NAMALWA (cell line): ENCODE measurements at places on chromosomes 7 and 10.

GRCh38 chr10:49008505-49009198, 69.0 kb upstream of the LRRC18 start:
- no peak for DNase-seq

DNA sequence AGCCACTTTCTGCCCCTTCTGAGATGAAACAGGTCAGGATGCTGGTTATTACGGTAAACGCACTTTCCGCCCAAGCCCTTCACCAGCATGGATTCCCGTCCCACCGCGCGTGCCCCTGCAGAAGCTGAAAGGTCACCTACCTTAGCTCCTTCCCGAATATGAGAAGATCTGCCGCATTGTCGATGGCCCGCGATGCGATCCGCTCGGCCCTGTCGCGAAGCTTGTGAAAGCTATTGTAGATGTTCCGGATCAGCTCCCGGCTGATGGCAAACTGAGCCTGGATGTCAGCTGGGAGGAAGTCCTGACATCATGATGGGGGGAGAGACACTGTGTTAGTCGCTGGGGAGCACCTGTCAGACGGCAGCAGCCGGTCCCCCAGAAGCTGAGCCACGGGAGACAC, 22.1 kb downstream of the NUDT1 start:
- DNase-seq: no peak

DNA sequence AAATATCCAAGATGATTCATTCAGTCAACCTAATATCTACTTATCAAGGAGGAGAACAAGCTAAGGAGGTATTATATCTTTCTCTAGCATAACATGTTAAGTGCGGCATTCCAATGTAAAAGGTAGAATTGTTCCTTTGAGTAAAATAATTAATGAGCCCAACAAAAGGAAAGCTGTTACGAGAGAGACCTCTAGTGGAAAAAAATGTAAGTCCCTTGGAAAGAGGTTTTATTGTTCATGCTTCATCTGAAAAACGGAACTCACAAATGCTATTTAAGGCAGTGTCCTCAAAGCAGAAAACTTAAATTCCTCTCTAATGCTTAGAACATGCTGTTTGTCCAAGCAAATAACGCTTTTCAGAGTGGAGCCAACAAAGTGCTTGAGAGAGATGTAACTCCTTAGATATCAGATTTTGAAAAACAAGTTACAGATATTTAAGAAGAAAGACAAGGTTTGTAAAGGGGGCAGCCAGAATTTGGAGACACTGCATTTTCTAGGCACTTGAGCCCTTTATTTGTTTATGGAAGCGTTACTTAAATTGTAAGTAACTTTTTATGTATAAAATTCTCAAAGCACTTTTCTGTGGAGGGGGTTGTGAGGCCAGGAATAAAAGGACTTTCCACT, 119.9 kb downstream of the TFEC start:
- DNase-seq: peak; percentile 75

GRCh38 chr7:66877577-66878300, 43.3 kb upstream of the TMEM248 start:
- DNase-seq: peak; percentile 23

GRCh38 chr10:126804396-126804795, 100.8 kb upstream of the DOCK1 start:
- DNase-seq: no peak

GRCh38 chr7:129609666-129610065, 1.9 kb upstream of the NRF1 start:
- DNase-seq: no peak

DNA sequence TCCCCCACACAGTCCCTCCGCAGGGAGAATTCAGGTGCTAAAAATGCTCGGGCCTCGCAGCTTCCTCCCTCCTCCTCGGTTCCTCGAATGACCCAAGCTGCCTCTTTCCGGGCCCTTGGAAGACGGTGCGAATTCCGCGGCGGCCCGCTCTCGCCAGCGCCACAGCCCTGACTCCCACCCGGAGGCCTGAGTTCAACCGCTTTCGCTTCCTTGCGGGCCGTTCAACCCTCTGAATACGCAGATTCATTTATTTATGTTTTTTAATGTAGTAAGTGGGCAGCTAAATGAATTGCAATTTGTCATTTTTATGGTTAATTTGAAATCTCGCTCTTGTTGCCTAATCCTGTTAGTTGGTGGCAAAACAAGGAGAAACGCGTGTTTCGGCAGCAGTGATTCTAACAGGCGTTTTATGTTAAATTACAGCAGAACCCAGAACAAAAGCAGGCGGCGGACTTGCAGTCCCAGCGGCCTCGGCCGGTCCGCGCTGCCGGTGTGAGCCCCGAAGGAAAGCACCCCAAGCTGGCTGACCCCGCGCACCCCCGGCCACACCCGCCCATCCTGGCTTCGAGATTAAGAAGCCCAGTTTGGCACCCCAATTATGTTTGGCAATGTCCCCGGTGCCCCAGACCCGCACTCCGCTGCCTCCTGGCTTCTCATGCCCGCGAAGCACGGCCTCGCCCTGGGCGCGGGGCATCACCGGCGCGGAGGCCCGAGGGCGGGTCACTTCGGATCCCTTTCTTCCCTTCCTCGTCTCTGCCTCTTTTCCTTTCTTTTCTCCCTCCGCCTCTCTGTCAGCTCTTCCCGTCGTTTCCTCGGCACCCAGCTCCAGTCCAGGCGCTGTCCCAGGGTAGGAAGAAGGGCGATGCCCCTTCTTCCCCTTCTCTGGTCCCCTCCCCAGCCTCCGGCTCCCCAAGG, 75.9 kb downstream of the INSIG1 start:
- DNase-seq: no peak

GRCh38 chr7:92313055-92313454, 67.3 kb downstream of the ANKIB1 start:
- DNase-seq: no peak

DNA sequence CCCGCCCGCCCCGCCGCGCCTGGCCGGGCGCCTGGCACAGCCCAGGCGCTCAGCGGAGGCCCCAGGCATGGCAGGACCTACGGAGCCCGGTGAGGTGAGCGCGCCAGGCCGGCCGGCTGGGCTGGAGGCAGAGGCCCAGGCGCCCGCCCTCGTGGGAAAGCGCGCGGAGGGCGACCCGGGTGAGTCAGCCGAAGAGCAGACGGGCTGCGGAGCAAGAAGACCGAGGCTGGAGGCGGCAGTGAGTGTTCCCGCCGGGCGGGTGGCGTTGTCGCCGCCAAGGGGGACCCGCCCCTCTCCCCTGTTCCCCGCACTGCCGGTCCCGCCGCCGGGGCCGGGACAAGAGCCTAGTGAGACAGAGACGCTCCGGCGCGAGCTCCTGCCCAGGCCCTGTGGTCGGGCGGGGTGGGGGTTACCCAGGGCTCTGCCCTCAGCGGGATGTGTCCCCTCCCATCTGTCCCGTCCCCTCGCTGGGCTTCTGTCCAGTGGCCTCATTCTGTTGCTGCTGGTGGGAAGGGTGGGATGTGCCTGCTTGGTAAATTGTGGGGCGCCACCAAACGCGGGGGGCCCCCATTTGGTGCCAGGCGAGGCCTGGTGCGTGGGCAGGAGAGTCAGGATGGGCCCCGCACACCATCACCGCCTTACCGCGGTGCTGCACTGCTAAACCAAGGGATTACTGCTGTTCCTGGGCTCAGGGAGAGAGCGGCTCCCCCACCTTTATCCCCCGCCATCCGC, 17.0 kb upstream of the NODAL start:
- no peak for DNase-seq

GRCh38 chr10:110057456-110057855, 49.7 kb downstream of the ADD3 start:
- no peak for DNase-seq

- DNase-seq: peak; percentile 80
Observed at GRCh38 chr7:7159063-7159658, 23.2 kb upstream of the C1GALT1 start.

DNA sequence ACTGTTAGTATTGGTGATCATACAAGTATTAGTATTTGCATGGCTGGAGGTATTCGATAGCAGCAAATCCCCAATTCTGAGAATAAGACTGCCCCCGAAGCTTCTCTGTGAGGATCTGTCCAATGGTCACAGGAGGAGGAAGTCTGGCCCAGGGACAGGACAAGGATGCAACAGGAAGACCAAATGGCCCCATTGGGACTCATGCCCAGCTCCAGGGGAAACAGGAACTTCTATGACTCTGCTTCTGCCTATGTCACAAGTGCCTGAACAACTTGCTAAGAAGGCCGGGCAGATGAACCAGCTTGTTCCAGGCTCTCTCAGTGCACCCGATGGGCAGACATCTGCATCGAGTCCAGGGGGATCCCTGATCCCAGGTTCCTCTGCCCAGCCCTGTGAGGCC, 172.0 kb upstream of the GRB10 start:
- DNase-seq: no peak

GRCh38 chr7:158716802-158717201, 12.2 kb upstream of the NCAPG2 start:
- DNase-seq: no peak

DNA sequence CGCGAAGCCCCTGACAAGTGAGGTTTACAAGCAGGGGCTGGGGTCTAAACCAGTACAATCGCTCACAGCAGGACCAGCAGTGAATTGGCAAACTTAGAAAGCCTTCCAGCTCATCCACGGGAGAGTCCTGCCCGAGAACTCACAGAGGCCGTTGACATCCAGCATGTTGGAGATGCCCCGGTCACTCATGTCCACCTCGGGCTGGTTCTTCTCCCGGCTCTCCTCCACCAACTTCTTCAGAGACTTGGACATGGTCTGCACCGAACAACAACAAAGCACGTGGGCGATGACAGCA, 447 bp downstream of the RSU1 start:
- no peak for DNase-seq

GRCh38 chr7:46461334-46461777, 540.3 kb upstream of the IGFBP3 start:
- no peak for DNase-seq

DNA sequence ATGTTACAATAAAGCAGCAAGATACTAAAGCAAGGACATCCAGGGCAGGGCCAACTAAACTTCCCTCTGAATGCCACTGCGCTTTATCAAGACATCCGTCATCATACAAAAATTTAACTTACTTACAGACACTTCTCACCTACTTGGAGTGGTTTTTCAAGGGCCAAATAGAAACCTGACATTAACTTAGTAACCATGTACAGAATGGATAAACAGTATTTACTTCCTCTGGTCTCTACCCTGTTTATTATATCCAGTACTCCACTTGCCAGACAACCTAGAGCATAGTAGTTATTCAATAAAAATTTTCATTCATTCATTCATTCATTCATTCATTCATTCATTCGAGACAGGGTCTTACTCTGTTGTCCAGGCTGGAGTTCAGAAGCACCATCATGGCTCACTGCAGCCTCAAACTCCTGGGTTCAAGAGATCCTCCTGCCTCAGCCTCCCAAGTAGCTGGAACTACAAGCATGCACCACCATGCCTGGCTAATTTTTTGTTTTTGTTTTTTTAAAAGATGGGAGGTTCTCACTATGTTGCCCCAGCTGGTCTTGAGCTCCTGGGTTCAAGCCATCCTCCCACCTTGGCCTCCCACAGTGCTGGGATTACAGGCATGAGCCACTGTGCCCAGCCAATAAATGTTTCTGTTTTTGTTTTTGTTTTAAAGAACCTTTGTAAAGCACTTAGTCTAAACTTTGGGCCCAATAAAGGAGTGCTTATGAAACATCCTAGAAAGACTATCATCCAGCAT, 19.0 kb downstream of the SMURF1 start:
- no peak for DNase-seq

DNA sequence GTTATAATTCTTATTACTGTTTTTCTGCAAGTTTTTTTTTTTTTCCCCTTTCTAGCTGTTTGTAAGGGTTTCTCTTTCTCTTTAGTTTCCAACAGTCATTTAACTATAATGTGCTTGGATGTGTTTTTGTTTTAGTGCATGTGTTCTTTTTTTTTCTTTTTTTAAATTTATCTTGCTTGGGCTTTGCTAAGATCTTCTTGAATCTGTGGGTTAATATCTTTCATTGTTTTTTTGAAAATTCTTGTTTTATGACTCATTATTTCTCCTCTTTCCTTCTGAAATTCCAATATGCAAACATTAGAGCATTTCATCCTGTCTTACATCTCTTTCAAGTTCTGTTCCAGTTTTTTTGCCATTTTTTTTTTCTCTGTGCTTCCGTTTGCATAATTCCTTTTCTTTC, 5.7 kb upstream of the HK1 start:
- DNase-seq: no peak

DNA sequence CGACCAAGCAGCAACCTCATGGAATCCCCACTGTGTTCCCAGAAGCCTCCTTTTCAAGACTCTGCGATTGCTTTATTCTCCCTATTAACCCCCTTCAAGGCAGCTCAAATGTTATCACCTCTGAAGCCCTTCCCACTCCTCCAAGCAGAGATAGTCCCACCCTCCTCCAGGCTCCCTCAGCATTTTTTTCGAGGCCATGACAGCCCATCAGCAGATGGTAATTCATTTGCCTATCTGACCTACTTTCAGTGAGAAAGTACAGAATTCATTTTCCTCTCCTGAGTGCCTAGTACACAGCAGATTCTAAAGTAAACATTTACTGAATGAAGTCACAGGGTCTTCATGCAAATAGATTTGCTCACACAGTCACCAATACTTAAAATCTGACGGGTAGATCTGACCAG, 47.8 kb downstream of the HERPUD2 start:
- DNase-seq: peak; percentile 28

DNA sequence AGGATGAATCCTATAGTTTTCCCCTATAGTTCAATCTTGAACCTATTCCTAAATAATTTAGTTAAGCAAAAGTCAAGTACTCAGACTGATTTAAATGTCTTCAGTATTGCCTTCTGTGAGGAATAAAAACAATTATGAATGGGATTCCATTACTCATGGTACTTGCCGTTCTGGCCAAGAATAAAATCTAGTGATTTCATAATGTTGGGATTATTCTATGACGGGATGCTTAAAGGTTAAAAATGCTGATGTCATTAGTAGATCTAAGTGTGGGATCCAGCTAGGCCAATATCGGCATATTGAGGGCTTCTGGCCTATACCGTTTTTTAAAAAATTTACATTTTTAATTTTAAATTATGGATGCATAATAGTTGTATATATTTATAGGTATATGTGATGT, 5.3 kb downstream of the BPGM start:
- no peak for DNase-seq

- no peak for DNase-seq
Observed at GRCh38 chr10:86403183-86403797, 36.7 kb upstream of the GRID1 start.
